ENCODE measurements at places on chromosomes 4 and X.
A peak's percentile ranks its signal among the peaks of the same experiment; 100 is the strongest.

- H3K4me1 ChIP-seq = peaks cover 37% of the 10 kb centered on the region
- H3K27ac ChIP-seq = peak overlapping the region; percentile 36
- H3K36me3 ChIP-seq = no peaks in the 10 kb centered on the region
- H3K27me3 ChIP-seq = no peaks in the 10 kb centered on the region
- no peak overlapping the region for H3K4me3 ChIP-seq
These were observed 2.9 kb downstream of the GAK start for GRCh38 chr4:929096-929765.

DNA sequence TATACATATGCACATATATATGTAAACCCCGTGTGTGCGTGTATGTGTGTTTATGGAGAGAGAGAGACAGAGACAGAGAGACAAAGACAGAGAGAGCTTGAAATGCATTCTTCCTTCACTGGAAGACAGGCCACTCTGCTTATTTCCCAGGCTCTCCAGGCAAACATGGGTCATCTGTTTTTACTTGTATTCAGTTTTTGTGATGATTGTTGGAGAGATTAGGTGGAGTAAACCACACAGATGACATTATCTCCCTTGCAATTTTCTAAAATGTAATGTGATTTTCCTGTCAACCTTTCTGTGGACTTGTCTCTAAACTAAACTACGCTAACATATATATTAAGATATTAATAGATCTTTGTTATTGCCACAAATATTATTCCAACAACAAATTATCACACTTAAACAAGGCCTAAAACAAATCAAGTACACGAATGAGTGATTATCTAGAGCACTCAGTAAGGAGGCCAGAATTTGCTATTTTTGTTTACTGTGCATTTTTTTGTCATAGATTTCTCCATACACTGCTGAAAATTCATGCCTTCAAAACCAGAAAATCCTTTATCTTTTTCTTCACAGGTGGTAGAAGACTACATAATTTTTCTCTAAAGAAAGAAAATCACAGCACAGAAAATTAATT, 251.8 kb upstream of the SLIT2 start:
- H3K4me1 ChIP-seq = no peaks in the 10 kb centered on the region
- H3K4me3 ChIP-seq = no peak overlapping the region
- no peaks in the 10 kb centered on the region for H3K36me3 ChIP-seq

DNA sequence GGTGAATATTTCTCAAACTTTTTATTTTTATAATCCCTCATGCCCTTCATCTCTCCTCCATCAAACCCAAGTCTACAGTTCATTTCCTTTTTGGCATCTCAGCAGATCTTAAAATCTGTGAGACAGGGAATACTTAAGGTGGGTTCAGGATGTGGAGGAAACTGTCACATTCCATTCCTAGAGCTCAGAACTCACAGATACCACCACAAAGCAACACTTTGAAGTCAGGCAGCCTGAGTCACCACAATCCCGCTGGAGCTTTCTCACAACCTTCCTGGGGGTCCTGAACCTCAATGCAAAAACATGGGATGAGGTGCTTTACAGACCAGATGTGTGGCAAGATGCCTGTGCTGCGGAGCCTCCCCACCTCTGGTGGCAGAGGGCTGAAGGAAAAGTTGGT, 63.2 kb downstream of the HHIP start:
- no peak overlapping the region for H3K27ac ChIP-seq
- H3K27me3 ChIP-seq = peaks cover 3% of the 10 kb centered on the region
- no peak overlapping the region for H3K4me3 ChIP-seq
- H3K4me1 ChIP-seq = no peaks in the 10 kb centered on the region

GRCh38 chrX:130098210-130098552, 12.1 kb downstream of the ELF4 start:
- H3K4me1 ChIP-seq = peaks cover 80% of the 10 kb centered on the region
- no peaks in the 10 kb centered on the region for H3K27me3 ChIP-seq
- H3K27ac ChIP-seq = peak overlapping the region; percentile 66
- H3K4me3 ChIP-seq = peak overlapping the region; percentile 62

DNA sequence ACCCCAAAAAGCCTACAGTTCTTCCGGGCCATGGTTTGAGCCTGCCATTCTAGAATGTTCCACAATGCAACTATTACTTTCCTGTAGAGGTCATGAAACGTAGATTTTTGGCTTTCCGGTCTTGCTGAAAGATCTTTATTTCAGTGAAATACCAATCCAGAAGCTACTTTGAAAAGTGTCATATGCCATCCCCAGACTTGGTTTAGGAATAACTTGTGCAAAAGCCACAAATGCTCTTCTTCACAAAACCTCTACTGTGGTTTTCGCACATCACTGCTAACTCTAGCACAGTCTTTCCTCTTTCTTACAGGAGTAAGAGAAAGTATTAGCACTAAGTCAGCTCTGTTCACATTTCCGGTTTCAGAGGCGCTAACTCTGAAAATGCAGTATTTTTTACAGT, 12.7 kb upstream of the CD40LG start:
- no peaks in the 10 kb centered on the region for H3K36me3 ChIP-seq
- H3K27me3 ChIP-seq = no peaks in the 10 kb centered on the region
- DNase-seq = peak; percentile 35
- peaks cover 73% of the 10 kb centered on the region for H3K4me1 ChIP-seq
- H3K4me3 ChIP-seq = peak overlapping the region; percentile 25
- H3K27ac ChIP-seq = peak overlapping the region; percentile 82

DNA sequence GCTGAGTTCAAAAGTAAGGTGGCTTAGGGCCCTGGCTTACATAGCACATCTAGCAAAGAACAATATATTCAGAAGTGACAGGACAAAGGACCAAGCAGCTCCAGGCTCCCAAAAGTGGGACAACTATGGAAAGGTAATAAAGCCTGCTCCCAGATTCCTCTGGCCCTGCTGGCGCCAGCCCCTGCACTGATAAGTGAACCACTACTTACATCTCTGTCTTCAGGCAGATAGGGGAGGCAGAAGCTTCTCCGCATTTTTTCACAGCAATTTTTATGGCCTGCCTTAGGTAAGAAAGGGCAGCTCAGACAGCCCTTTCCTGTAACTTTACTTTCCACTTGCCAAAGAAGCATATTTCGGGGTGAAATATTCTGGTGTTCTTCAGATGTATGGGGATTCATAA, 83.9 kb downstream of the MTNR1A start:
- H3K36me3 ChIP-seq = no peaks in the 10 kb centered on the region
- no peak for DNase-seq
- no peaks in the 10 kb centered on the region for H3K4me1 ChIP-seq
- H3K27me3 ChIP-seq = no peaks in the 10 kb centered on the region
- no peak overlapping the region for H3K27ac ChIP-seq

DNA sequence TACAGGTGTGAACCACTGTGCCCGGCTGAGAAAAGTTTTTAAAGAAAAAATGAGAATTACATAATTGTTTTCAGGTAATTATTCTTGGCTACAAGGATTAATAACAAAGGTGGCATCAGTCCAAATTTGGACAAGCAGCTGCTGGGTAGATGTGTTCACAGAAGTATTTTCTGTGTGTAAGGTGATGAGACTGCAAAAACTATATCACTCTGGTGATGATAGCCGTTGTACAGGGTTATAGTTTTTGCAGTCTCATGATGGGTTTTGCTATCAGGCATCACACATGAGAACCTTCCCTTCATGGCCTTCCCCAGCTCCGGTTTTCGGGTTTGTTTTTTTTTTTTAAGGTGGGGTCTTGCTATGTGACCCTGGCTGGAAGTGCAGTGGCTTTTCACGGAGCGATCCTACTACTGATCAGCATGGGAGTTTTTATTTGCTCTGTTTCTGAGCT, 5.1 kb upstream of the SLC10A3 start:
- H3K27ac ChIP-seq = no peak overlapping the region
- DNase-seq = no peak
- H3K27me3 ChIP-seq = no peaks in the 10 kb centered on the region
- H3K36me3 ChIP-seq = no peaks in the 10 kb centered on the region
- peaks cover 7% of the 10 kb centered on the region for H3K4me1 ChIP-seq

DNA sequence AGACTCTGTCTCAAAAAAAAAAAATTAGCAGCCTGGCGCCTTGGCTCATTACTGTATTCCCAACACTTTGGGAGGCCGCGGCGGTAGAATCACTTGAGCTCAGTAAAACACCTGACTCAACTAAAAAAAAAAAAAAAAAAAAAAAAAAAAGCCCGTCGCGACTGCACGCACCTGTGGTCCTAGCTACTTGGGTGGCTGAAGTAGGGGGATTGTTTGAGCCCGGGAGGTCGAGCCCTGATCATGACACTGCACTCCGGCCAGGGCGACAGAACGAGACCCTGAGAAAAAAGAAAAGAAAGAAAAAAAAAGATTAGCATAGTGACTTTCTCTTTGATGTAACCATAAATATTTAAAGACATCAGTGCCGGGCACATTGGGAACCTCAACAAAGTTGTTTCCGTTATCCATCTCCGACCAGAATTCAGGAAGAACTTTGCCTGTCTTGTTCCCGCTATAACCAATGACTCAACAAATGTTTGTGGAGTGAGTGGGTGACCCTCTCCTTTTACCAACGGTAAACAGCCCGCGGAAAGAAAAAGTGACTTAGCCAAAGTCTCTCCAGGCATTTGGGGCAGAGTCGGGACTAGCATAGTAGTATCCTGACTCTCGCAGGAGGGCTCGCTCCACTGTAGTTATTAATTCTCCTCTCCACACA, 553 bp upstream of the MED28 start:
- DNase-seq = no peak
- peak overlapping the region; percentile 97 for H3K4me3 ChIP-seq
- peaks cover 12% of the 10 kb centered on the region for H3K4me1 ChIP-seq
- H3K36me3 ChIP-seq = peaks cover 25% of the 10 kb centered on the region
- no peaks in the 10 kb centered on the region for H3K27me3 ChIP-seq

DNA sequence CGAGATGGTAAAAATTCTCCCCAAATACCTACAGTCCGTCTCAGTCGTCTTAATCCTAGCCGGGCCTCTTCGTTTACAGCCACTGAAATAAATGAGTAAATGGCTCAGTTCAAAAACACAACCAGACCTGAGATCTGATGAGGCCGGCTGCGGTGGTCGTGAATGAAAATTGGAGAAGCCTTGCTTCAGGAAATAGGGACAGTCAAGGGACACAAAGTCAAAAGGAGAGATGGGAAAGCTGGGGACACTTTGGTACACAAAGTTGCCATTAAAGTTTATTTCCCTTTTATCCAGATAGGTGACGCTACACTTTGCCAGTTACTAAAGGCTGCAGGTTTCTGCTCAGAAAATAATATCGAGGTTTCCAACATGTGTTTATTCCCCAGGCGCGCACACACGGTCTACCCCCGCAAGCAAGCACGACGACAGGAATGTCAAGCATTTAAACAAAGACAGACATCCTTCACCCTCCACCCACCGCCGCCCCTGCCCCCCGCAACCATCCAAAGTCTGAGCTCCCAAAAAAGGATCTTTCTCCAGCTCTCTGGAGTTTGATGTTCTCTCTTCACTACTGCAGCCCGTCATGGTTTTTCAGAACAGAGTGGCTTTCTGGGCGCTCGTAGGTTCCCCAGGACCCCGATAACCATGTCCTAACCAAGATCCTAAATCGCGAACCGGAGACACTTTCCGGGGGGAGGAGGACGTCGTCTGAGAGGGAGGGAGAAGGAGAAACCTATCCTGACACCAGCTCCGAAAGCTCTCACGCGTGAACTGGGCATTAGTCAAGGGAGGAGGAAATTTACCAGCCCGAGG, 1.3 kb upstream of the PCDH7 start:
- H3K27ac ChIP-seq = peak overlapping the region; percentile 29
- peaks cover 59% of the 10 kb centered on the region for H3K27me3 ChIP-seq

DNA sequence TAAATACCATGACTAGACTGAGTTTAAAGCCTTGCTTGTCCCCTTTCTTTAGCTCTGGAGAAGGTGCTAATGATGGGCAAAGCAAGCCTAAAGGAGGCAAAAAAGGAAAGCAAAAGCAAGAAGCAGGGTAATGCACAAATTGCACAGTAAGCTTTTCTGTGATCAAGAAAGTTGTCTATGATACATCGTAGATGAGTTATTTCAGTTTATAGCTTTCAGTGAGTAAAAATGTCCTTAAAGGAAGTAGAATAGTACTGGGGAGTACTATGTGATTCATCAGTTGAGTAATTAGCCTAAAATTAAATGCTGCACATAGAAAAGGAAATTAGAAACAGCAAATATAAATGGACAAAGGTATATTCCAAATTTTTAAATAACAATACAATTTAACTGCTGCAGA, 50.2 kb upstream of the PDE5A start:
- H3K4me1 ChIP-seq = no peaks in the 10 kb centered on the region
- H3K4me3 ChIP-seq = no peak overlapping the region
- H3K36me3 ChIP-seq = no peaks in the 10 kb centered on the region
- DNase-seq = no peak

GRCh38 chr4:25635501-25635900, 20.1 kb upstream of the SLC34A2 start:
- DNase-seq = no peak
- H3K27me3 ChIP-seq = peaks cover 8% of the 10 kb centered on the region
- no peak overlapping the region for H3K4me3 ChIP-seq
- H3K36me3 ChIP-seq = no peaks in the 10 kb centered on the region

DNA sequence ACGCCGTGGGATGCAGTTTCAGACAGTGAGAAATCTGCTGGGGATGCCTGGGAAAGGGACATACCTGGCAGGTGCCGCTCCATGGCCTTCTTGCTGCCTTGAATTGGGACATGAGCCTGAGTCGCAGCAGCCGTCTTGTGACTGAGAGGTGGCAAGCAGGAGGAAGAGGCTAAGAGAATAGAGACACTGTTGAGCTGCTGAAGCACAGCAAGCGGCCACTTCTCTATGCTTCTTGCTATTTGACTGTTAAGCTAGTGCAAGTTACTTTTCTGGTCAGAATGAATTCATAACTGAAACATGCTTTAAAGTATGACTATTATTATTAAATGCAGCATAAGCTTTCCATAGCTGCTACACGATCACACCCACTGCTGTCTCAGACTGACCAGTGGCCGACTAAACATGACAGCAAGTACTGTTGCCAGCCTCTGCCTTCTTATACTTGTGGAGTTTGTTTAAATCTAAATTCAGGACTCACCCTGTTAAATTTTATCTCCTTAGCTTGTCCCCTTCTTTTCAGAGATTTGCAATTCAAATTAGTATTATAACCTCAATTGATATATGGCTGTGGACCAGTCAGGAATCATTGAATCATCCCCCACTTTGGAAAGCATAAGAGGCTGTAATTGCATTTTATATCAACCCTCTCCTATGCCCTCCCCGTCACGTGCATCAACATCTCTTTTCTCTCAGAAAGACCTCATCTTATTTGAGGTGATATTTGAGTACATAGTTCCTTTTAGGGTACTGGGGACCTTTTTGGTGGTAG, 24.8 kb upstream of the ACSL1 start:
- H3K4me1 ChIP-seq = peaks cover 12% of the 10 kb centered on the region
- DNase-seq = no peak
- H3K27ac ChIP-seq = no peak overlapping the region

DNA sequence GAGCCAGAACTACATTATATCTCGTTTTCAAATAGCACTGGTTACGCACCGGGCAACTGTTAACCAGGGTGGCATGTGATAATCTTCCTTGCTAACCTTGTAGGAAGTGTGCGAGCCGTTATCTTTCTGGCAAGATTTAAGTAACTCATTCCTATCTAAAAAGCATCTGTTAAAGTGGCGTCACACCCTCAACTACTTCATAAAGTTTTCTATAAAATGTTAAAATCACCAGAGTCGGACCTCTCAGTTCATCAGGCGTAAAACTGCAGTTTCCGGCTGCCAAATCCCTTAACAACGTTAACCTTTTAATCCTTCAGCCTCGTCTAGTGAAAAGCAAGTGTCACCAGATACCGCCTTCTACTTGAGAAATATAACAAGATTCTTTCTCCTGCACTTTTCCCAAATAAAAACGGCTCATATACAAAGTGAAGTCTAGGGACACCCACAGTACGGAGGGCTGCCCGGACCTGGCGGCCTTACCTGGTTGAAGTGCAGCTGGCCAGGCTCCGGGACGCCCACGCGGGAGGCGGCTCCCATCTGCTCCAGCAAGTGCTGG, 1.2 kb downstream of the SLC39A8 start:
- peak overlapping the region; percentile 93 for H3K27ac ChIP-seq
- H3K27me3 ChIP-seq = no peaks in the 10 kb centered on the region
- H3K4me1 ChIP-seq = peaks cover 56% of the 10 kb centered on the region
- peaks cover 2% of the 10 kb centered on the region for H3K36me3 ChIP-seq
- H3K4me3 ChIP-seq = peak overlapping the region; percentile 84
- DNase-seq = no peak

All from naive thymus-derived CD8-positive, alpha-beta T cell (primary cell).